Psoas muscle (tissue), 8 donors: ENCODE measurements at places on chromosomes 11 and 22. TPM values are rescaled to one million over a fixed set of nuclear protein-coding genes. Genes with fewer than 3 reads are reported as not detected.

DNA sequence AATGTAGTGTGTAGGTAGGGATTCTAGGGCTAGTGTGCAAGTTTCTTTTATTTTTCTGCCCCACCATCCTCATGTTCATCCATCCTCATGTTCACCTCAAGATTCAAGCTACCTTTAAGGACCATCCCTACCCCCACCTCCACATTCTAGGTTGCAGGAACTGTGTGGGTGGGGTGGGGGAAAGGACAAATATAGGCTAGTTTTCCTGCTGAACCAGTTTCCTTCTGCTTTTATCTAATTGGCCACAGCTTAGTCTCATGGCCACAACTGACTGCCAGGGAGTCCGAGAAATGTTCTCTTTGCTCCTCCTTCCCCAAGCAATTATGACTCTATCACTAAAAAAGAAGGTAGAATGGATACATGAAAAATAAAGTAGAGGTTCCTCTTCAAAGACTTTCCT lies 179.0 kb upstream of the LARGE1 start:
- no peak for DNase-seq
- H3K4me3 ChIP-seq = no peak overlapping the region
- peaks cover 5% of the 10 kb centered on the region for H3K27me3 ChIP-seq
- H3K36me3 ChIP-seq = no peaks in the 10 kb centered on the region
- no peaks in the 10 kb centered on the region for H3K4me1 ChIP-seq

- no peak overlapping the region for H3K27ac ChIP-seq
- H3K4me3 ChIP-seq = no peak overlapping the region
- H3K27me3 ChIP-seq = no peaks in the 10 kb centered on the region
- no peaks in the 10 kb centered on the region for H3K36me3 ChIP-seq
Observed at GRCh38 chr11:15468466-15468865, 353.7 kb downstream of the INSC start.

MAP6 gene
- total RNA-seq = 0.42 TPM

GPR83 gene
- not detected for total RNA-seq

MFNG gene
- total RNA-seq = 4.5 TPM

GRCh38 chr22:44398856-44399837 lies 86.4 kb upstream of the SHISAL1 start:
- peak; percentile 45 for DNase-seq
- H3K27ac ChIP-seq = no peak overlapping the region
- H3K27me3 ChIP-seq = no peaks in the 10 kb centered on the region
- H3K36me3 ChIP-seq = no peaks in the 10 kb centered on the region

DNA sequence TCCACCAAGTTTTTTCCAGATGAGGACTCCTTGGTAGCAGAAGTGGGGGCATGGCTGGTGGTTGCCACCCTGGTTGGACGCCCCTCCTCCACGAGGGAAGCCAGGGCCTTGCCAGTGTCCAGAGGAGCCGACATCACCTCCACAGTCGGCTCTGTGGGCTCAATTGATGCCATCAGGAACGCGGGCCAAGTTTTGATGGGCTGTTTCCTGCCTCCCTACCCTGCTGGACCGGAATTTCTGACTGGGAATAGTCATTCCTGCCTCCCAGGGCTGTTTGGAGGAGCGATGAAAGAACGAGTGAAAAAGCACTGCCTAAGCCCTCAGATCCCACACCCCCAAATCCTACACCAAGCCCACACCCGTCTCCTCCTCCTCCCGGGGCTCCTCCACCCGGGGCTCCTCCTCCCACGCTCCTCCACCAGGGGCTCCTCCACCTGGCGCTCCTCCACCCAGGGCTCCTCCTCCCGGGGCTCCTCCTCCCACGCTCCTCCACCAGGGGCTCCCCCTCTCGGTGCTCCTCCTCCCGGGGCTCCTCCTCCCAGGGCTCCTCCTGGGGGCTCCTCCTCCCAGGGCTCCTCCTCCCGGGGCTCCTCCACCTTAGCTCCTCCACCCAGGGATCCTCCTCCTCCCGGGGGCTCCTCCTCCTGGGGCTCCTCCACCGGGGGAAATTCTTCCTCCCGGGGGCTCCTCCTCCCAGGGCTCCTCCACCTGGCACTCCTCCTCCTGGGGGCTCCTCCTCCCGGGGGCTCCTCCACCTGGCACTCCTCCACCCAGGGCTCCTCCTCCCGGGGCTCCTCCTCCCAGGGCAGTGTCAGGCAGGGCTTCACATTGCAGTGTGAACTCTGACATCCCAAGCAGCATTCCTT lies 10.0 kb upstream of the PRR5 start:
- H3K27me3 ChIP-seq = no peaks in the 10 kb centered on the region
- no peak overlapping the region for H3K27ac ChIP-seq
- no peaks in the 10 kb centered on the region for H3K36me3 ChIP-seq
- no peaks in the 10 kb centered on the region for H3K4me1 ChIP-seq
- H3K4me3 ChIP-seq = no peak overlapping the region
- DNase-seq = no peak

ROBO4 gene
- total RNA-seq = 14.9 TPM

OR10D3 gene
- total RNA-seq = not detected

DNA sequence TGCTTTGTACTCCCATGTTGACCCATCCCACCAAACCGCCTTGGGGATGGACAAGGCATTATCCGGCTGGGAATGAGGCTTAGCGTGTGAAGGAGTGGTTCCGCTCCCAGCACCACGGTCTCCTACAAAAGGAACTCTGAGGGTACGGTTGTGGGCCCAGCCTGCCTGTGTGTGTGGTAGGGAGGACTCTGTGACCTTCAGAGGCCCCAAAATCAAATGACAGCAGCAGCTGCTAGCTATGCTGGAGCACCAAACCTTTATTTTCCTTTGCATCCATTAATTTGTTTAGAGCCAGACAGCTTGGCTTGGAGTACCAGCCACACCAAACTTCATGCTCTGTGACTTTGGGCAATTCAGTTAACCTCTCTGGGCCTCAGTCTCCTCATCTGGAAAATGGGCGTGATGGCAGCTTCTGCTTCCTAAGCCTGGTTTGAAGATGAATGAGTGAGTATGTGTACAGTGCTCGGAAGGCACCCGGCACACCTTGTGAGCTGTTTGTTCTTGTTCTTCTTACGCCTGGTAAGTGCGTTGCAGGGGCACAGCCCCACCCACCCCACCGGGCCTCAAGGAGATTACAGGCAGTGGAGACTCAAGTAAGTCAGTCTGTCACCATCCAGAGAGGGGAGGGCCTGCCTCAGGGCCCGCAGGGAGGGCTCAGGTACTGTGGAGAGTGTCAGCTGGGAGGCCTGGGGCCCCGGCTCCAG lies 25.3 kb downstream of the MB start:
- no peaks in the 10 kb centered on the region for H3K36me3 ChIP-seq
- H3K4me3 ChIP-seq = no peak overlapping the region
- peak overlapping the region; percentile 97 for H3K27ac ChIP-seq
- no peaks in the 10 kb centered on the region for H3K27me3 ChIP-seq

NPAS4 gene
- total RNA-seq = not detected

OR8G5 gene
- not detected for total RNA-seq

GSC2 gene
- total RNA-seq = not detected

GRCh38 chr11:105211806-105212554 lies 72.4 kb upstream of the CARD18 start:
- no peak for DNase-seq
- no peaks in the 10 kb centered on the region for H3K4me1 ChIP-seq
- no peak overlapping the region for H3K27ac ChIP-seq
- no peak overlapping the region for H3K4me3 ChIP-seq
- no peaks in the 10 kb centered on the region for H3K27me3 ChIP-seq
- H3K36me3 ChIP-seq = no peaks in the 10 kb centered on the region

TRPM5 gene
- total RNA-seq = not detected

PRODH gene
- total RNA-seq = 4.5 TPM

CUL5 gene
- 60.1 TPM for total RNA-seq

ZNRF3 gene
- 8.1 TPM for total RNA-seq

DNA sequence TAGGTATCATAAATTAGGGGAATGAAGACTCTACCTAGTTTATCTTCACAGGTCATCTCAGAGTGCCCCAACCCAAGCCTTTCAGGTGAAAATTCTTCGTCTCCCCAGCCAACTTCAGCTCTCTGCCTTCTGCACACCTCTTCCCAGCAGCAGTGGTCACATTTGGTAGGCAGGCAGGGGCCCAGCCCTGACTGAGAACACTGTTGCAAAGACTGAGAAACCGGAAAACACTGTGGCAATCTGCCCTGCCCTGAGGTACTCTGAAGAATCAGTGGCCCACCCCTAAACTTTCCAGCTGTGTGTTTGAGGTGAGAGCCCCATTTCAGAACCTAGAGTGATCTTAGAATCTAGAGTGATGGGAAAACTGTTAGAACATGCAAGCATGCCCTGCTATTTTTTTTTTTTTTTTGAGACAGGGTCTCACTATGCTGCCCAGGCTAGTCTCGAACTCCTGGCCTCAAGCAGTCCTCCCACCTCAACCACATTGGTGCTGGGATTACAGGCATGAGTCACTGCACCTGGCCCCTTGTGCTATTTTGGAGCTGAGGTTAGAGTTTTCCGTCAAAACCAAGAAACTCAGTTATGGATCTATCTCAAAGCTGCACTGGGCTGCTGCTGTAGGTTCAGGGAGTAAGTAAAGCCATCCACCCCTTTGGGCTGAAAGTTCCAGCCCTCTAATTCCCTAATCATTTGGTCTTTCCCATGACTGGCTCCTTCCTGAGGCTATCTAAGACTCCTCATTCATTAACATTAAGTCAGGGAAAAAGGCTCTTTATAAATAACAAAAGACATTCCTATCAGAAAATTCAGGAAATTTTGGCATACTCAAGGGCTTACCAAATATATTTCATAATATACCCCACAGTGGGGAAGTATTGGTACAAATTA lies 1.7 kb upstream of the LDHA start:
- H3K4me1 ChIP-seq = peaks cover 21% of the 10 kb centered on the region
- H3K27me3 ChIP-seq = no peaks in the 10 kb centered on the region
- H3K36me3 ChIP-seq = peaks cover 13% of the 10 kb centered on the region
- H3K27ac ChIP-seq = peak overlapping the region; percentile 98

GCAT gene
- 9.7 TPM for total RNA-seq

DNA sequence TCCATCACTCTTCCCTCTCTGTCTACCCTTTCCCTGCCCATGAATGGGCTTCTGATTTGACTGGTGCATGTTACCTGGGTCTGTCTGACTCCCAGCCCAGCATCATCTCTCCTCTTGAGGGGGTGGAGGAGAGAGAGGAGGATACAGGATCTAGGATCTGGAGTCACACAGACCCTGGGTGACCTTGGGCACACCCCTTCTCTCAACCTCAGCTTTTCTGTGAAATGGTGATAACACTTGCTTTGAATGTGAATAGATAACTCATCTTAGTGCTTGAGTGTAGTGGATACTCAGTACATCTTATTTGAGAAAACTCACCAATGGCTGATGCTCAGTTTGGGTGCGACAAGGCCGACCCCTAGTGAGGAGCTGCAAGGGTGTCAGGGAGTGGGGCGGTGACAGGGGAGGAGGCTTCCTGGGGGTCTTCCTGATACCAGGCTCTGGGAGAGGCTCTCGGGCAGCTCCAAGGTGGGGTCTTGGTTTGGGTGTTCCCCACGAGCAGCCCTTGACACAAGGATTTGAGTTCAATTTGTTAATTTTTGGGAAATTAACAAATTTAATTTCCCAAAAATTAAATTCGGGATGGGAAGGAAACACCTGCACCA lies 9.0 kb downstream of the INCENP start:
- H3K27ac ChIP-seq = no peak overlapping the region
- no peak for DNase-seq
- no peaks in the 10 kb centered on the region for H3K4me1 ChIP-seq
- H3K27me3 ChIP-seq = no peaks in the 10 kb centered on the region
- H3K36me3 ChIP-seq = no peaks in the 10 kb centered on the region
- H3K4me3 ChIP-seq = no peak overlapping the region

TPBGL gene
- total RNA-seq = 0.11 TPM

DNA sequence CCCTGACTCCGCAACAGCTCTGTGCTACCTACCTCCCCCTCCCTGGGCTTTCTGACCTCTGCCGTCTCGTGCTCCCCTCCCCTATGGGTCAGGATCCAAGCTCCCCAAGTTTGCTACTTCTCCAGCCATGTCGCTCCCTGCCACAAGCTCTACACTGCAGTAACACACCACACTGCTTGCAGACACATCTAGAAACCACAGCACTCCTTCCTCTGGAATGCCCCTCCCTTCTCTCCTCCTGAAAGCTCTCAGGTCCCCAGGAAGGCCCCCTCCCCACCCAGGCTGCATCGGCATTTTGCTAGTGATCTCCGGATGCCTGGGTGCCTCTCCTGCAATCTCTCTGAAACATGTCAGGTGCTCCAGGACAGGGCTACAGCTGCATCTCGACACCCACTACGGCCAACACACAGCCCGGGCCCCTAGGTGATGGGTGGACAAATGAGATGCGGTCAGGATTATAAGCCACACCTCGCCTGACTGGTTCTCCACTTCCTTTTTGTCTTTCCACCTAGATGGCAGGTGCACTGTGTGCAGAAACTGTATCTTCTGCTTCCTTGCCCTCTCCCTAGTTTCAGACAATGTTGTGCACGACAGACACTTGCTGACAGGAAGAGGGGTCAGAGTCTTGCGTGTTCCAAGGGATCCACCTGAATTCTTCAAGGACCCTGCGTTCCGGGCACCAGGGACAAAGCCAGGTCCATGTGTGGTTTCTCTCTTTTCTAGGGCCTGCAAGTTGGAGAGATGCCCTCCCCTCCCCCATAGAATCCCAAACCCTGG lies 22.9 kb downstream of the RPUSD4 start:
- no peak overlapping the region for H3K27ac ChIP-seq
- no peak overlapping the region for H3K4me3 ChIP-seq
- no peak for DNase-seq
- H3K4me1 ChIP-seq = peaks cover 27% of the 10 kb centered on the region
- H3K36me3 ChIP-seq = no peaks in the 10 kb centered on the region

CDC42BPG gene
- total RNA-seq = 0.05 TPM

SGSM1 gene
- total RNA-seq = 0.76 TPM

DNA sequence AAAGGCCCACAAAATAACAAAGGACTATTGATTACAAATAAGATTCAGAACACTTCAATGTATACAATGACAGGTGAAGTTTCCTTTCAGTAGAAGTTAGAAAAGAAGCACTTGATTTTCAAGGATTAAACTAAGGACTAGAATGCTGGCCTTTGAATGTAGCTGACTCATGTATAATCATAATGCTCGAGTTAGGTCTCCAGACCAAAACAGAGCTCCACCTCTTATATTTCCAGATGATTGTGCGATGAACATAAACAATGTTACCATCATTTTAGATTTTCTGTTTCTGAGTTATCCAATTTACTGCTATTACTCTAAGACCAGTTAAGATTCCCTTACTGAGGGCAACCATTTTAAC lies 40.4 kb upstream of the RAPSN start:
- peaks cover 9% of the 10 kb centered on the region for H3K4me1 ChIP-seq
- peak overlapping the region; percentile 5 for H3K27ac ChIP-seq
- H3K36me3 ChIP-seq = peaks cover 73% of the 10 kb centered on the region
- no peaks in the 10 kb centered on the region for H3K27me3 ChIP-seq
- H3K4me3 ChIP-seq = no peak overlapping the region

ALDH3B1 gene
- total RNA-seq = 1.7 TPM

OR6X1 gene
- total RNA-seq = not detected
